ENCODE measurements at places on chromosomes 11 and 22.

DNA sequence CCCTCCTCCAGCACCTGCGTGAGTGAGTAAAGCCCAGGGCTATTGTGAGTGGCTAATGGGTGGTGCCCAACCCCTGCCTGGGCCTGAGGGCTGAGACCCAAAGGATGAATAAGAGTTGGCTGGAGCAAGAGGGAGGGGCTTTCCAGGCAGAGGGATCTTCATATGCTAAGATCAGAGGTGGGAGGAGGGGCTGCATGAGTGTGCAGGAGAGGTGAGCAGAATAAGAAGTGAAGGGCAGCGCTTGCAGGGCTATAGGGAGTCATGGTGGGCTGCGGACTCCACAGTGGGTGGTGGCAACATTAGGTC, 3.9 kb downstream of the EMID1 start:
- no peak for DNase-seq

DNA sequence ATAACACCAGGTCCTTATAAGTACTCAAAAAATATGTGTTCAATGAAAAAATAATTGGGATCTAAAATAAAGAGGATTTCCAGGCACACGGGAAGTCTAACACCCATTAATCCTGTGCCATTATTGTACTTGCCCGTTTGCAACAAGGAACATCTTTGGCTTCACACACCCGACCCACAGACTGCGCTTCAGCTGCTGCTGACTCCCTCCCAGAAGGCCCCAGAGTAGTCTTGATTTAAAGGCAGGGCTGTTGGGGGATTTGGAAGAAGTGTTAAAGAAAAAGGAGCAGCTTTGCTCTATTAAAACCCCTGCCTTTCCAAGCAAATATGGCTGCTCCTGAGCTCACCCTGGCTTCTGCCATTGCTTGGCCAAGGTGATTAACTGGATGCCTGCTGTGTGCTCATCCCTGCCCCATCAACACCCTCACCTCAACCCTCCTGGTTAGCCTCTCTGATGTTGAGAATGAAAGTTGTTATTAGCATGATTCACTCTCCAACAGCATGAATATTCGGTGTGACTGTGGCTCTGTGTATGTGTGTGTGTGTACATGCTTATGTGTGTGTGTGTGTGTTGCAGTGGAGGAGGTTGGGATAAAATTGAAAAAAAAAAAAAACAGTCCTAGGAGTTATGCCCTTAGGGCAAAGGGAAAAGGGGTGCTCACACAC, 76.1 kb downstream of the KIRREL3 start:
- no peak for DNase-seq

DNA sequence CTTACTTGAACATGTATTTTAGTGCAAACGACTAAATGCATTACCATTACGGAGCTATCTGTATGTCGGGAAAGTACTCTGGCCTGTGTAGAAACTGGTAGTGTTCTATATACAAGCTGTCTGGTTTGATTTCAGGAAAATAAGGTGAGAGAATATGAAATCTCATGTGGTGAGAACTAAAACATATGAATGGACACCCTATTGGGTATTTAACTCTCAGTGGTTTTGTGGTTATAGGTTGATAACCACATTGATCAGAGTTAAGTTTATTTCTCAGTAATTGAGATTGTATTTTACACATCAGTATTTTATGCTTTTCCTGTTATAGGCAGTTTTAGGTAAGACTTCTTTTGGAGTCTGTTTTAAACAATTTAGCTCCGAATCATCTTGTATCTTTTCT, 10.4 kb downstream of the ANO5 start:
- DNase-seq = no peak

- no peak for DNase-seq
These were observed 436.4 kb upstream of the CCDC90B start for GRCh38 chr11:83722392-83723119.

DNA sequence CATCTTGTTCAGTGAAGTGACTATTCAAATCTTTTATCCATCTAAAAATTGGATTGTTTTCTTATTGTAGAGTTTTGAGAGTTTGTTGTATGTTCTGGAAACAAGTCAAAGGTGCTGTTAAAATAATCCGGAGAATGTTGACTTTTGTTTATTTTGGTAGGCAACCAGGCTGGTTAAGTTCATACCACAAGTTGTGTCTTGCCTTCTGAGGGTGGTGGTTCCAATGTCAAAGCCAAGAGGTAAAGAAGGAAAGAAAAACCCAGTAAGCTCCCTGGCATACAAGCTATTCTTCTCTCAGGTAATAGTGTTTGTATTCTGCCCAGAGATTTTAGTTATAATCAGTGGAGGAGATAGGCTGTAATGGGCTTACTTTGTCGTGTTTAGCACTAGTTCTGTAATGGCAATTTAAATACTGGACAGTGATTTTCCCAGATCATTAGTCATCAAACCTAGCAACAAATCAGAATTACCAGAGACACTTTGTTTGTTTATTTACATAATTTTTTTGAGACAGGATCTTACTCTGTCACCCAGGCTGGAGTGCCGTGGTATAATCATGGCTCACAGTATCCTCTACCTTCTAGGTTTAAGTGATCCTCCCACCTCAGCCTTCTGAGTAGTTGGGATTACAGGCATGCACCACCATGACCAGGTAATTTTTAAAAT, 15.1 kb upstream of the CSRP3 start:
- DNase-seq = no peak

Data from GM13977 (cell line).